ENCODE measurements at places on chromosomes 1 and 21.

- DNase-seq: no peak
These were observed 4.2 kb downstream of the TTC39A start for GRCh38 chr1:51325878-51326755.

DNA sequence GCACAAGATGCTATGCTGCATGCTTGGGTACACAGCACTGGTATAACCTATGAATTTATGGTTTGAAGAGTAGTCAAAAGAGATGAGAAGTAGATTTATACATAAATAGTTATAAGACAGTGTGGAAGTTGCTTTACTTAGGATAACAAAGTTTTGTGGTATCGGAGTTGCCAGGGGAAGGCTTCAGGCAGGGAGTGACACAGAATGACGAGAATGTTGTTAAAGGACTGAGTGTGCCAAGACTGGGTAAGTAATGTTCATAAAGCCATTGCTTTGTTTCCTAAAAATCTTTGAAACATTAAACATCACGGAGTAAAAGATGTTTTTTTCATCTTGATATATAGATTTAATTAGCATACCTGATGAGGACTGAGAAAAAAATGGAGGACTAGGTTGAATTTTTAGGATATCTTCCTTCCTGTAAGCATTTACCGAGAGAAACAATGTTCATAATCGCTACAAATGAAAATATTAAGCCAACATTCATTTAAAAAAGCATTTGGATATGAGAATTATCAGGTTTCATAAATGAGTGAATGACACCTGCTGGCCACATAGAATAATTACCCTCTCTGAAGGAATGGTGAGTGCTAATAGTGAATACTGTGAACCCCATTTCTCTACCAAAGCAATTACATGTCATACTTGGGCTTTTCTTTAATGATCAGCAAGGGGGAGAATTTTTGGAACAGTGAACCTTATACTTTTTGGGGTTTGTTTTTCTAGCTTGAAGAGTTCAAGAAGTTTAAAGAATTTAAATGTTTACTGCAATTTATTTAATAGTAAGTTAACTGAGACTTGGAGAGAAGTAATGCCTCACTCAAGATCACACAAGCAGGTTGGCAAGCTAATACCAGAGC lies 28.4 kb downstream of the EXTL2 start:
- DNase-seq: no peak

DNA sequence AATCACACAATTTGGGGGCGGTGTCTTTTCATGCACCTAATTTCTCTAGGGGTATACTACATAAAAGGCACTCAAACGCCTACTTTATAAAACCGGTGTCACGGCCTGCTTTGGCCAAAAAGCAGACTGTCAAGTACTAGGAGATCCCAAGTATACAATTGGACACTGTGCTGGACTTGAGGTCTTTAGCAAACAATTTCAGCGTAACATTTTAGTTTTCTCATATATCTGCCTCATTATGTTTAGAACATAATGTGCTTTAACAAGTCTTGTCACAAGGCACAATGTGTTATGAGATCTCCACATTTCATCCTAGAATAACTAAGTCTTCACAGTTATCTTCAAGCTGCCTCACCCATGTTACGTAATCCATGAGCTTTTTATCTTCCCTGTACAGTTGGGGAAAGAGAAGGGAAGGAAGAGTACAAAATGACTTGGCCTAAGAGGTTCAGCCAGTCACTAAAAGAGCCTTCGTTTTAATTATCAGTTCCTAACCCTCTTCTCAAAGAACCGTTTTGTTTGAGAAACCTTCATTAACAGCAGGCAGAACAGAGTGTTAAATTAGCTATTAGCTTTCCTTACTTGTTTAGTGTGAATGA lies 1.7 kb downstream of the SSX2IP start:
- DNase-seq: no peak

DNA sequence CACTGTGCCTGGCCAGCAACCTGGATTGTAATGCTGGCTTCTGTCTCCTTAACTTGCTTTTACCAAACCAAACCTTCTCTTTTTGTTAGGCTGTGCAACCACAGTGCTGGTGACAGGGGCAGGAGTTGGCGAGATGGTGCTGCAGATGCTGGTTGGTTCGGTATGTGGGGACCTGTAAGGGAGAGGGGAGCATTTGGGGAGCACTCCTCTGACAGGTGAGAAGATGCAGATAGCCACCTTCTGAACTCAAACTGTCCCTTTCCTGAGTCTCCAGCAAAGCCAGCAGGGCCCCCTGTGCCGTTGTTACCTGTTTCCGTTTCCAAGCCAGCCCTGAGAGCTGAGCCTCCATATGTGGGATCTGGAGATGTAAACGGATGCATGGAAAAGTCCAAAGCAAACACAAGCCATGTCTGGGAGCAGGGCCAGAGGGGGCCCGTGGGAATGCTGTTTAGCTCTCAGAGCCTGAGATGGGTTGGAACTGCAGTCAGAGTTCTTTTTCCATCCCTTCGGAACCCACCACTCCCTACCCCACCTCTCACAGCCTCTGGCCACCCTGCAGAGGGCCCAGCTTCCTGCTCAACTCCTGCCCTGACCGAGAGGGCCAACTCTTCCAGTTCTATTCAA lies 34.0 kb downstream of the ELK4 start:
- DNase-seq: no peak

DNA sequence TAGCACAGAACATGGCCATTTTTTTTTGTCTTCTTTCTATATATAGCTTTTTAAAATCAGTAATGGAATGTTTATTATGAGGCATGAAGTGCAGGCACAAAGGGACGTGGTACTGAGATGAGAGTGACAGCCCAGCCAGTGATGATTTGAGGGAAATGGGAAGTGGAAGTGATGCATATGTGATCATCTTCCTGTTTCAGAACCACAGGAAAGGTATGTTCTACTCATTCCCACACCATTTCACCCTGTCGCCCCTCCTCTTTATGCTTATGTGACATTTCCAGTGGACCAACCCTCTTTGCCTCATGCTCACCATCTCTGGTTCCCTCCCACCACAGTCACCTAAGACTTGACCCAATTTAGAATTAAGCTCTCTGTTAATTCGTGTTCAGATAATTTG lies 24.3 kb downstream of the PTGS2 start:
- no peak for DNase-seq

GRCh38 chr1:45862008-45862407 lies 58.6 kb downstream of the MAST2 start:
- DNase-seq: no peak

- DNase-seq: no peak
These were observed 44.3 kb downstream of the CDC14A start for GRCh38 chr1:100396651-100397050.

- no peak for DNase-seq
These were observed 90.1 kb upstream of the SIM2 start for GRCh38 chr21:36608897-36609225.

- no peak for DNase-seq
These were observed 506.9 kb downstream of the PTPRU start for GRCh38 chr1:29743264-29743663.

- no peak for DNase-seq
These were observed 66.7 kb upstream of the PARP1 start for GRCh38 chr1:226474443-226475141.

DNA sequence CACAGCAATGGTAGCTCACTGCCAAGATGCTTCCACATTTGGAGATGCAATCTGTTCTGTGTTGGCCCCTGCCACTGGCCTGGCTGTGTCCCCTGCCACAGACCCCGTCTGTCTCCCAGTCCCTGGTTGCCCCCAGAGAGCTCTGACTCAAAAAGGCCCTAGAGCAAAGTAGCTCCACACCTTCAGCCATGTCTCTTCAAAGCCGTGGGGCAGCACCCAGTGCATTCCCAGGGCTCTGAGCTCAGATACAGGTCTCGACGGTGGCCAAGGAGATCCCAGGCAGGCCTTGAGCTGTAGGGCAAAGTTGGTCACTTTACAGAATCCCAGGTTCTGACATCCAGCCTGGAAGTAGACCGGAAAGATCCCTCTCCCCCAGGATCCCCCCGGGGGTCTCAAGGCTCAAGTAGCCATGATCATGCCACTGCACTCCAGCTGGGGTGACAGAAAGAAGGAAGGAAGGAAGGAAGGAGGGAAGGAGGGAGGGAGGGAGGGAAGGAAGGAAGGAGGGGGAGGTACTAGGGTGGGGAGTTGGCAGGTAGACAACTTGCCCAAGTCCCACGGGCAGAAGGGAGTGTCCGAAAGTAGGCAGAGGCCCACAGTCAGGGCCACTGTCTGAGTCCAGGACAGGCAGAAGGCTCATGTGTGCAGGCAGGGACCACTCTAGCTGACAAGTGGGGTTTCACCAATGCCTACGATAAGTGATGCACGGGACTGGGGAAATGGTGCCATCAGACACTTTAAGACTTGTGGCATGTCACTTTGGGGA lies 4.8 kb upstream of the ARF1 start:
- no peak for DNase-seq

- DNase-seq: no peak
These were observed 758 bp upstream of the ATAD3B start for GRCh38 chr1:1470626-1471388.

DNA sequence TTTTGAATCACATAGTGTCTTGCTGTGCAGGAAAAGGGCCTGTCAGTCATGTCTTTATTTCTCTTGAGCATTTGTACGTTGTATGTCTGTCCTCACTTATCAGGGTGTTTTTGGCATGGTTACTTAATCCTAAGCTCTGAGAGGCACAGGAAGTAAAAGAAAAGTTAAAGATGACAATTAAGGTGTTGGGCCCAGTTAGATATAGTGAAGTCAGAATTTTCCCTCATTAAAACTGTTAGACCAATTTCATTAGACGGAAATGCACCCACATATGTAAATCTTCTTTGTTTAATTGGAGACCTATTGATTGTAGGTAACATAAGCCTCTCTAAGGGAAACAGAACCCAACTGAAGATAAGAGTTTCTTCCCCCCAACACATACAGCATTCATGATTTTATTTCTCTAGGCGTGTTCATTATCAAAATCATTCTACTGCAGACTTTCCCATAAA lies 21.9 kb downstream of the NFIA start:
- DNase-seq: no peak

- DNase-seq: peak; percentile 91
These were observed 623 bp downstream of the PTPRF start for GRCh38 chr1:43531107-43531905.

DNA sequence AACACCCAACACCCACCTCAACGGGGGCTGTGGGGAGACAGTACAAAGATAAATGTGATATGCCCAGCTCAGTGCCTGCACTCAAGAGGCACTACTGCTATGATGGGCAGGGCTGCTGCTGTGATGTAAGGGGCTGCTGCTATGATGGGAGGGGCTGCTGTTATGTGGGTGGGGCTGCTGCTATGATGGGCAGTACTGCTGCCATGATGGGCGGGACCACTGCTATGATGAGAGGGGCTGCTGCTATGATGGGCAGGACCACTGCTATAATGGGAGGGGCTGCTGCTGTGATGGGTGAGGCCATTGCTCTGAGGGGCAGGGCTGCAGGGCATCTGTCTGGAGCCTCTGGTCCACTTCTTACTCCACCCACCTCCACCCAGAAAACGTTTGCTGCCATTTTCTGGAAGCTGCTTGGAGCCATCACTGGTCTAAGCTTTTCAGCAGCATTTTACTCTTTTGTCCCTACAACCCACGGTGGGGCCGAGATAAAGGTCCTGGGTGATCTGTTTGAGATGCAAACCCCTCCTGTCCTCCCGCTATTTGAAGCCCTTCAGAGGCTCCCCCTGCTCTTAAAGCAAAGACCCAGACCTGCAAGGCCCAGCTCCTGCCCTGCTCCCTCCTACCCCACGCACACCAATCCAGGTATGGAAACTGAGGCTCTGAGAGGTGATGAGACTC lies 656.9 kb downstream of the PTPRU start:
- DNase-seq: no peak

- DNase-seq: no peak
These were observed 7.7 kb upstream of the ZNF669 start for GRCh38 chr1:247111700-247112478.

DNA sequence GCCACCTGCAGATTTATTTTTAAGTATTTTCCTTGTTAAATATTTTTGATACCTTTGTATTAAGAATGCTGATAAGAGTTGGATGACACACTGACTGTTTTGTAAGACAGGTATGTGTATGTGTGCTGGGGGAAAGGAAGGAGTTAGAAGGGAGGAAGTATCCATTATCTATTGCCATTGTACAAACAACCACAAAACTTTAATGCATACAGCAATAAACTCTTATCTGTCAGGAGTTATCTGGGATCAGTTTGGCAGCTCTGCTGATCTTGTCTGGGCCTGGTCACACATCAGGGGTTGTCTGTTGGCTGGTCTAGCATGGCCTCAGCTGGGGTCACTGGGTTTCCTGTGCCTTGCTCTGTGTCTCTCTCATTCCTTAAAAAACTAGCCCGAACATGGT lies 423.9 kb upstream of the USP24 start:
- no peak for DNase-seq

GRCh38 chr1:222009105-222009730 lies 267.3 kb upstream of the DUSP10 start:
- no peak for DNase-seq

DNA sequence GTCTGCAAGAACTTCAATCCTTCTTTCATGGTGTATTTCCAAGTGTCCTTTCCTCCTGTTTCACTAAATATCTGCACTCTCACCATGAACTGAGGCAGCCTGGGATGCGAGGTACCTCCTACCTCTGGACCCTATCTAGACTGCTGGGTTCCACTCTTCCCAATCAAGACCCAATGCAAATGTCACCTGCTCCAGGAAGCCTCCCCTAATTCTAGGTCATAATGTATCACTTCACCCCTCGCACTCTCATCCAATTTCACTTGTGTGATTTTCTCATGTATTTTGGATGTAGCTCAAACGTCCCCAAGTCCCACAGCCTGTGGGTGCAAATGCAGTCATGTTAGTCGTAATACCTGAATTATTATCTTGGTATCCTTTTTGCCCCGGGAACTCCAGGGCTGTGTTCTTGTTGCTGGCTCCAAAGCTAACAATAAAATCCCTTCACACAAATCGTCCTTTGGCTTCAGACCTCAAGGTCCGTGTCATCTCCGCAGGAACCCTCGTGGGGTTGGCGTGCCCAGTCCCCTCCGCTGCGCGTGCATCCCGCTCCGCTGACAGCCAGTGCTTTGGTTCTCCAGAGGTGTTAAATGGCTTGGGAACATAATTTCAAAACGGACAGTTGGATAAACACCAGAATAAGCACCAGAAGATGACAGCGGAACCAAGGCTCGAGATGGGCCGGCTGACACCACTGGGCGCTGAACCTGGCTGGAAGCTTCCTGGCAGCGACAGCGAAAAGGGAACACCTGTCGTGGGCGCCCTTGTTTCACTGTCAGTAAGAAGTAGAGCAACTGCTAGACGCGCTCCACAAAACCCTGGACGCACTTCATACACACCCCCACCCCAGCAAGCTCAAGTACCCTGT lies 1.0 kb upstream of the BACH1 start:
- no peak for DNase-seq

- DNase-seq: peak; percentile 90
These were observed 99.1 kb downstream of the BEND5 start for GRCh38 chr1:48677306-48678287.

DNA sequence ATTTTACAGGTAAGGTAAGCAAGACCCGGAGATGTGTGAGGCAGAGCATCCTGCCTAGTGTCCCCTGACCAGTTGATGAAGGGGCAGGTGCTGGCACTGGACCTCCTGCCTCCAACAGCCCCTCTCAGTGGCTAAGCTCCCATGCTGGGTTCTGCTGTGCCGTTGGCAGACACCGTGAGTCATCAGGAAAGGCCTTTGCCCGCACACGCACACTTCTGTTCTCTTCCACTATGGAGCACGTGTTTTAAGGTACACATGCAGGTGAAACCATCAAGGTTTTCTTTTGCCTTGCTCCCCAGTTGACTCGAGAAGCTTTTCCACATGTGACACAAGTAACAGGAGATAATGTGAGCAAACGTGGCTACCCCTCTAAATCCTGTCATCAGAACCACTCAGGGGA lies 207.9 kb downstream of the RRAGC start:
- no peak for DNase-seq
